Caki2 (cell line): ENCODE measurements at places on chromosomes 11 and 22. TPM values are rescaled to one million over a fixed set of nuclear protein-coding genes. Genes with fewer than 3 reads are reported as not detected.

FOLR2 gene
- not detected in 2 replicates for total RNA-seq

DNA sequence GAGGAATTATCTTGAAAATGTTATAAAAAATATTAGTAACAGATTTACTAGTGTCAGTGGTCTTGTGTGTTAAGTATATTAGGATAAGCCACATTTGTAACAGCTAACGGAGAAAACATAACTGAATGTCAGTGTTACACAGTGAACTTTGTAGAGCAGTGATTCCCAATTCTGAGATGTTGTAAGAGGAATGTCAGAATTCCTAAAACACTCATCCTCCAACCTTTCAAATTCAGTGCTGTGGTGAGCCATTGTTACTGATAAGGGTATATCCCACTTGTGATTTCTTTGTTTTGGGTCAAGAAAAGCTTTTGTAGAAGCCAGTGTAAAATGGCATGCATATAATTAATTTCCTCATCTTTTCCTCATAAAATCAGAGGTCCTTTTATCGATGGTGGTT, 61.9 kb downstream of the ARHGEF12 start:
- DNase-seq = no peak

ALDH3B2 gene
- not detected in 2 replicates for total RNA-seq

DNA sequence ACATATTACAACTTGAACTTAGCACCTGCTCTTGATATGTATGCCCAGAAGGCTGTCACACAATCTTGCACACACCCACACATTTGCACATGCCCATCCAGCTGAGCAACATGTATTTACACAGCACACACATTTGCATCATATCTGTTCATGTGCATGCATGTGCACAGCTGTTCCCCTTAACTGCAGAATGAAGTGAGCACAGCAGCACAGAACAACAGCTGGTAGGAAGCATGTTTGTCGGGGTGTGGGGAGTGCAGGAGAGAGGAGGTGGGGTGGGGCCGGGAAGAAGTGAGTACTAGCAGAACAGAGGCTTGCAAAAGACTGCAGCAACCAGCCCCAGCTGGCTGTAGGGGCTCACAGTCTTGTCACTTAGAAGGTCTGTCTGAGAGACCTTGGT, 296.5 kb downstream of the KIRREL3 start:
- DNase-seq = no peak

DNA sequence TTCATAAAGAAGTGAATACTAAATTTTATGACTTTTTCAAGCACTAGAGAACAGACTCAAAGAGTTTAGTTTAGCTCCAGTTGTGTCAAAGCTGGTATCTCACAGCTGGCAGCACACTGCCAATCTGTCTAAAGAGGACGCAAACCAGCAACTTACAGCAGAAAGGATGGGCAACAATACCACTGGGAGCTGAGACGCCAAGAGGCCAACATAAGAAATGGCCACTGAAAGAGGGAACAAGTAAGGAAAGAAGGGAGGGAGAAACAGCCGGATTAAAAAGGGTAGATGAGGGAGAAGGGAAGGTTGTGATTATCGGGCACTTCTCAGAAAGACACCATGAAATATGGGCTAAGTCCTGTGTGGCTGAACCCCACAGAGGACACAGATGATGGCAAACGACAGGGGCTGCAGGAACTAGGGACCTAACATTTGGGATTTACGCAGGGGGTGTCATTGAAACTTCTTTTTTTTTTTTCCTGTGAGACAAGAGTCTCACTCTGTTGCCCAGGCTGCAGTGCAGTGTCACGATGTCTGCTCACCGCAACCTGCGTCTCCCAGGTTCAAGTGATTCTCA, 41.7 kb downstream of the SERPIND1 start:
- no peak for DNase-seq

MS4A12 gene
- not detected in 2 replicates for total RNA-seq

- DNase-seq = no peak
Measured at GRCh38 chr11:21909145-21909544, 283.7 kb upstream of the ANO5 start.

GRCh38 chr11:74316772-74317505, 5.5 kb upstream of the P4HA3 start:
- no peak for DNase-seq

DNA sequence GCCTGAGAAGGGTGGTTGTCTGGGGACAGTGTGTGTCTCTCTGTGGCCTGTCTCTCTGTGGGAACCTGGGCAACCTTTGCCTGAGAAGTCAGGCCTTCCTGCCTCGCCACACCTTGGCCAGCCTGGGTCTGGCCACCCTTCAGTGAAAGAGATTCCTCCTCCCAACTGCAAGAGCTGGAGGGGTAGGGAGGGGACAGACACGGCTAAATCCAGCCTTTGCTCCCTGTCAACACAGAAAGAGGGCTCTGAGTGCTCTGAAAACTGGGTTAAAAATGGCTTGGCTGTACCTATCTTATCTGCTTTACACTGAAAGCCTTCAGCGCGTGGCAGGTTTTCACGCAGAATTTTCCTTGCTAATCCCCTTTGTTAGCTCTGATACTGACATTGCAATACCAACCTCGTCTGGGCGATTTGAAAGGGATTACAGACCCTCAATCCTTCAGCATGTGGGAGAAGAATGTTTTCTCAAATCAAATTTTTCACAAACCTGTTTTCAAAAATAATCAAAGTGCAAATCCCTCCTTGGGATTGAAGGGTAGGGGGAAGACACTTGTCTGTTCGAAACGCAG, 163.7 kb downstream of the DSCAML1 start:
- no peak for DNase-seq

DNA sequence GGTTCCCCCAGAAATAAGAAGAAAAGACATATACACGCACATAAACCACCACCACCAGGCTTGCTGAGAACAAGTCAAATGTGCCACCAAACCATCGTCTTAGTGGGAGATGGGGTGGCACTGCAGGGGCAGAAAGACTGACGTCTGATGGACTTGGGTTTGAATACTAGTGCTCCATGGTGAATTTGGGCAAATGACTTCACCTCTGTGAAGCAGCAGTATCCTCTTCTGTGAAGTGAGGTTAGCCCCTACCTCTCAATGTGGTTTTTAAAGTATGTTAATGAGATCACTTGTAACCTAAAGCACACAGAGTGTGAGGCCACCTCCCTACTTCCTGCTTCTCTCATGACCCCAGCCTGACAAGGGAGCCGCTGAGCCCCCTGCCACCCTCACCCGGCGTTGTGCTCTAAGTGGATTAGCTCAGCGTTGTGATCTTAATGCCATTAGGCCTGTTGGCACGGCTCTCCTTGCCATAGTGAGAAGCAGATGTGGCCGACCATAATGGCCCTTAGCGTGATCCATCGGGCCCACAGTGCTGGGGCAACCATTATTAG, 14.4 kb downstream of the ZBTB16 start:
- no peak for DNase-seq

C22orf31 gene
- total RNA-seq = not detected in 2 replicates

PKP3 gene
- 70.7 and 103 TPM in 2 replicates for total RNA-seq

- DNase-seq = peak; percentile 76
Measured at GRCh38 chr11:75371949-75372876, 20.8 kb upstream of the ARRB1 start.

SCGB1C1 gene
- total RNA-seq = not detected in 2 replicates

DNA sequence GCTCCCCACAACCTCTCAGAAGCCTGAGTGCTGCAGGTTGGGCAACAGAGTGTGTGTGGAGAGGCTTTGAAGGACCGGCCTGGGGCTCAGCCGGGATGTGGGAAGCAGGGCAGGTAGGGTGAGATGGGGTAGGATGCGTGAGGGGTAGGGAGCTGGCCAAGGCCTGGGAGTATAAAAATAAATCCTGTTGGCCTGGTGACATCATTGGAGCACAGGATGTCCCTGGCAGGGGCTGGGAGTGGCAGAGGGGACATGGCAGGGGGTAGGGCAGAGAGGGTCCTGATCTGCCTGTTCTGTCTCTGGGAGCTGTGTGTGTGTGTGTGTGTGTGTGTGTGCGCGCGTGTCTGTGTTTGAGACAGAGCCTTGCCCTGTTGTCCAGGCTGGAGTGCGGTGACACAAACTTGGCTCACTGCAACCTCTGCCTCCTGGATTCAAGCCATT, 28.6 kb downstream of the TEF start:
- DNase-seq = no peak

DNA sequence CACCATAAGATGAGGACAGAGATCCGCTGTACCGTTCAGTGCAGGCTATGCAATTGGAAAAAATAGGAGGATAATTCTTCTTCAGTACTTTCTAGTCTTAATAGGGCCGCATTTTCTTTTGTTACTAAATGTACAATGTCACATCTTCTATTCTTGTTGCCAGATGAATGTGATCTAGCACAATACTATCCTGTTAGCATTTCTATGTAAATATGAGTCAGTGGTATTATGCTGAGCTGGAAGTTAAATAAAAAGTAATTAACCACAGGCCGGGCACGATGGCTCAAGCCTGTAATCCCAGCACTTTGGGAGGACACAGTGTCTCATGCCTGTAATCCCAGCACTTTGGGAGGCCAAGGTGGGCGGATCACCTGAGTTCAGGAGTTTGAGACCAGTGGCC, 24.4 kb upstream of the BIRC3 start:
- no peak for DNase-seq

DNA sequence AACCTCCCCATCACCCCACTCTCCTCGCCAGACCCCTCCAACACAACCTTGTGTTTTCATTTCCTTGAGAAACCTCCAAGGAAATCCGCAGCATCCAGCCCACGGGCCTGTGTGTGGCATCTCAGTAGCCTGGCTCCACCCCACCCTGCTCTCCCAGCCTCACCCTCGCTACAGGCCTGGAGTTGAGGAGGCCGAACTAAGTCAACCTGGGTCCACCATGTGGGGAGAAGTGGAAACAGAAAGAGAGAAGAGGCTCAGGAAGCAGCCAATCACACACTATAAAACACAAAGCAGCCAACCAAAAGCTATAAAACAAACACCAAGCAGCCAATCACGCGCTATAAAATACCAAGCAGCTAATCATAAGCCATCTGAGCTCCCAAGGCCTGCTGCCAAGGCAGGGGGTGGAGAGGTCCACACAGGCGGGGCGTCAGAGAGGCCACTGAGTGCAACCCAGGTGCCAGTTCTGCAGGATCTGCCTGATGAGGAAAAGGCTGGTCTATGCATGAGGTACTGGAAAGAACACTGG, 72.0 kb downstream of the MICAL3 start:
- DNase-seq = peak; percentile 100

GRCh38 chr11:66069715-66070603, at the start of gene PACS1:
TSS of gene PACS1 (plus strand) at chr11:66070272. CDS start at chr11:66070487, 215 bp downstream.
- DNase-seq = peak; percentile 49

DNA sequence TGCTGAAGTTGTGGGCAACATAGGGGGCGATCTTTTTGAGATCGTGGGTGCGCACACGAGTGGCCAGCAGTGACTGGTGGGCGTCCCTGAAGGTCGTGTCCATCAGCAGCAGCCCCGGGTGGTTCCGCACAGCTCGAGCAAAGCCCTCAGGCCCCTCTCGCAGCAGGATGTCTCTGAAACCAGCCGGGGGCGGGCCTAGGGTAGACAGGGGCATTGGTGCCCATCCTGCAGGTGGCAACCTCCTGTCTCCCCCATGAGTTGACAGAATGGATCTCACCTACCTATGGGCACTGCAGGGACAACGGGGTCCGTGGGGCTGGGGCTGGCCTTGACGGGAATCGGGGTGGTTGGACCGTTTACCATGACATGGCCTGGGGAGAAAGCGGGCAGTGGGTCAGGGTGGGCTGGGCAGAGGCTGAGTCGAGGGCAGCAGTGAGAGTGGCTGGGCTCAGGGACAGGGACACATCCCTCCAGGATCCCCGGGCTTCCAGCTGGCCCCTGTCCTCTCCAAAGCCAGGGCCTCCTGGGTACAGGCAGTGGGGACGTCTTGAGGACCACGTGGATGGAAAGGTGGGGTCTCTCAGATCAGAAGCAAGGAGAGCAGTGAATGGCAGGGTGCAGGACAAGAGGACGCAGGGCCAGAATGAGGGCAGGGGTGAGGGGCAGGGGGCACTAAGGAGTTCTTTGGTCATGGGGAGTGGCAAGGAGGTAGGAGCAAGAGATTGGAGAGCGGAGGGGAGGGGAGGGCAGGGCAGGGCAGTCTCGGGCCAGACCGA, 4.2 kb upstream of the LRFN4 start:
- no peak for DNase-seq

CDC42EP1 gene
- 8.9 and 9.1 TPM in 2 replicates for total RNA-seq

TMEM121B gene
- total RNA-seq = 0.14 and 0.17 TPM in 2 replicates

DNA sequence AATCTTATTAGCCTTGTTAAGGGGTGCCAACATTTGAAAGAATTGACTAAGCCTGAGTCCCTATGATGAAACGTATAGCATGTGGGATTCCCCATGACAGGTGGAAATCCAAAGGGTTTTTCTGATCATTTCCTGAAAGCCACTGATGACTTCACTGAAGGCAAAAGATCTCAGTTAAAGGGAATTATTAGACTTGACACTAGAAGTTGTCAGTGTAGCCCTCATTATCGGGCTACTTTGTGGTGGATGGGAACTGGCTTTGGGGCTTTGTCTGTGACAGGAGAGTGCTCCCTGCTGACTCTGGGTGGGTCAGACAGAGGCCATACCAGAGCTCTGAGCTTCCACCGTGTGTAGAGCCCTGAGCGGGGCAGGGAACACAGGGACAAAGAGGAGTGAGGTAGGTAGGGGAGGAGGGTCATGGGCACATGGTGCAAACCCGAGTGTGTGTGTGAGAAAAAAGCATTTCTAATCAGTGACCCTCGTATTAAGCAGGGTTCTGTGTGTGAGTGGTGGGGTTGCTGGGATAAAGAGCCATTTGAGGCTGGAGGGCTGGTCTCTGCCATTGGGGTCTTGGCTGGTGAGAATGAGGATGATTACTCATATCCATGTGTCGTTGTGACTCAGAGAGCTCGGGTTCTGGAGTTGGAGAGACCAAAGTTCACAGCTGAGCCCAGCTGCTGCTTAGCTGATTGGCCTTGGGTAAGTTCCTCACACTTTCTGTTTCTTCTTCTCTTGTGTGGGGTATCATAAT, 101.1 kb downstream of the GRIK4 start:
- peak; percentile 18 for DNase-seq

HEPHL1 gene
- not detected in 2 replicates for total RNA-seq

APOL2 gene
- total RNA-seq = 52.4 and 68.0 TPM in 2 replicates

DNA sequence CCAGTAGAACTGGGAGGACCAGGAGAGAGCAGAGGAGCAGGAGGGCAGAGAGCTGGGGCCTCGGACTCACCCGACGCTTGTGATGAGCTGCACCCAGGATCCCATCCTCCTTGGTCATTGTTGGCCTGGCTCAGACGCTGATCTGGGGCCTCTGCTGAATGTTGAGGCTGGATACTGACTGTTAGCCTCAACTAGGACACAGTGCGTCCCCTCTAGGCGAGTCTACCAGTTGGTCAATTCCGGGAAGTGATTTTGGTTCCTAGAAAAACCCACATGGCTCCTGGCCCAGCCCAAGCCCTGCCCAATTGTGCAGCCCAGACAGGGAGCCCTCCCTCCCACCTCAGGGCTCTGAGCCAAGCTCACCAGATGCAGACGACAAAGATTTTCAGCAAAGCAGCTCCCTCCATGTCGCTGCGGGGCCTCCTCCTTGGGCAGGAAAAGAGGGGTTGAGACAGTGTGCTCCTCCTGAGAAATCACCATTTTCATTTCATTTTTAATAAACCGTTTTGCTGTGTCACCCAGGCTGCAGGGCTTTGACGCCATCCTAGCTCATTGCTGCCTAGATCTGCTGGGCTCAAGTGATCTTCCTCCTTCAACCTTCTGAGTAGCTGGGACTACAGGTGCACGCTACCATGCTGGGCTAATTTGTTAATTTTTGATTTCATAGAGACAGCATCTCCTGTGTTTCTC, at the start of gene APOL4:
APOL4 (minus strand) TSS at position 180 of the 690 bp plus-strand sequence; CDS start at position 105, 75 bp downstream.
- no peak for DNase-seq
